Stimulated activated CD4-positive, alpha-beta T cell treated with anti-CD3 and anti-CD28 coated beads, TNF-alpha, amount 100 ng/mL, for 1 hour (primary cell): ENCODE measurements at places on chromosomes 11 and 22.

- no peak for DNase-seq
Measured at GRCh38 chr11:35239471-35240075, 100.6 kb downstream of the CD44 start.

- peak; percentile 89 for DNase-seq
Measured at GRCh38 chr11:118659314-118659952, 20.0 kb downstream of the TREH start.

- no peak for DNase-seq
Measured at GRCh38 chr11:135001581-135001980, 589.5 kb upstream of the B3GAT1 start.

DNA sequence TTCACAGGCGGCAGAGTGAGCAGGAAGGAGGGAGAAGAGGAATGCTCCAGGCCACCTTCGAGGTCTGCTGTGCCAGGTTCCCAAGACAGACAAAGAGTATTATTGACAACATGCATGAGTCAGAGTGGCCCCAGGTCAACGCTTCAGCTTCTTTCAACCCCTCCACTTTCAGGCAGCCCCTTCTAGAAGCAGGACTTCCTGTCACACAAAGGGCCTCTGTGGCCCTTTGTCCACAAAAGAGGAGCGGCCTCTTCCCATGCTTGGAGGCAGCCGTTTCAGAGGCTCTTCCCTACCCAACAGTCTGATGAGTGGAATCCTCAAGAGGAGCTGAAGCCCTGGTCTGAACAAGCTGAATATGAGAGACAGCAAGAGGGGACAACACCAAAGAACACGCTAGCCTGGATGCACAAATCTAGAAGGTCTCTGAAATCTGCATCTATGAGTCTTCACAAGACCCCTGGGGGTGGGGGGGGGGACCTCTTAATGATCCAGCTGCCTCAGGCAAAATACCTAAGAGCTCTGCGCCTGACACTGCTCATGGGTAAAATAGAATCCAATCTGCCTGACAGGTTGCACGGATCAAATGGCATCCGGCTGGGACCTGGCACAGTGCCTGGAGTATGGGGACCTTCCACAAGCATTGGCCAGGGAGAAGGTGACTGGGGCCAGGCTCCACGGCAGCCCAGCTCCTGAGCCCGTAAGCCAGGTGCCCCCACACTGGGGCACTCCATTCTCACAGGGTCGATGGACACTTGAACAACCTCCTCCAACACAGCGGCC, 67.5 kb downstream of the PACSIN2 start:
- DNase-seq, result no peak

DNA sequence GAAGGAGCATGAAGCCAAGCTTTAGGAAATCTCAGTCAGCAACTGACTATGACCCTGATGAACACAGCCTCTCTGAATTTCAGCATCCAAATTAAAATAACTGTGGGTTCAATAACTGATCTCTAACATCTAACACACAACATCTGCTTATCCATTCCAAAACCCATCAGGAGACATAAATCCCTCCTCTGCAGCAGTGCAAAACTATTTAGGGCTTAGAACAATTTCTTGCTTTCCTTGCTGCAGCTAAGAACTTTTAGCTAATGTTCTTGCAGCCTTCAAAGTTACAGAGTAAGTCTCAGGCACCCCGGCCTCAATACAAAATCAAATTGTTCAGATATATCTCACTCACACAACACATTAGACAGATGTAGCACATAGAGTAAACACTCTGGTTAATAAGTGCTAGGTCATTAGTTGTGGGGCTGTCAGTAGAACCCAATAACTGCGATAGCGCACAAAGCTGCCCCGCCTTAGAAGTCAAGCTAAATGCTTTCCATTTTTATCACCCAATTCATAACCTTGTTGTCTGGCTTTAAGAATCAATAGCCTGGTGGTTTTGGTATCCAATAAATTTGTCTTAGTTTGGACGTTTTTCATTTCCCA, 139.6 kb downstream of the LARGE1 start:
- DNase-seq, result no peak
